ENCODE measurements at places on chromosomes 2 and 18.

DNA sequence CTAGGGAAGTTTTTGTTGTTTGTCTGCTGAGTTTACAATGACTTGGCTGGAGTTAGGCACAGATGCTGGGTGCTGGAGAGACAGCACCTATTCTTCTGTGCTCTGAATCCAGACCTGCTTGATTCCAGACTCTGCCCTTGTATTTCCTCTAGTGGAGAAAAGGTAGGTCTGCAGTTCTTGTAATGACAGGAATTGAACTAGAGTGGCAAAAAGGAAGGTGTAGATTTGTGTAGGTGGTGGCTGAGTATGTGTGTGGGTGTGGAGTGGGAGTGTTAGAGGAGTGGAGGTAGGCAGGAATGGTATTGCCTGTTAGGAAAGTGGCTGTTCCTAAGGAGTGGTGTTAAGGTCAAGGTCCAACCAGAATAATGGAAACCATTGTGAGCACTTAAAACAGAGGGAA, 71.9 kb upstream of the LYPD6 start:
- DNase-seq, result no peak

GRCh38 chr2:20168727-20169696, 55.9 kb downstream of the SDC1 start:
- DNase-seq, result no peak

- peak; percentile 4 for DNase-seq
These were observed 69.3 kb downstream of the MARCO start for GRCh38 chr2:119011162-119011909.

DNA sequence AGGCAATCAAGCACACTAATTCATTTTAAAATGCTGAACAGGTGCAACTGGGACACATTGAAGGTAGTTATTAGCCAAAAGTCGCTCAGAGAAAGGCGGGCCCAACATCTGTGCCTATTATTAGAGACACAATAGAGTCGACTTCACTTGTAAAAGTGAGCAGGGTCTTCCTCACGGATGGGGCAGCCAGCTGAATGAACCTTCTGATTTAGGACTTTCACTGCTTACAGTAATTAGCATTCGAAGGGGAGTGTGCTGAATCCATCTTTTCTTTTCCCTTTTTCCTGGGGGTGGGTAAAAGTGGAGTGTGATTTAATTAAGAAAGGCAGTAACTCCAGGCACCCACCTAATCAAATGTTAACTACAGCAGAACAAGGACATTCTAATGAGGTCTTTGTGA, 677.7 kb downstream of the DCDC2C start:
- DNase-seq, result no peak

DNA sequence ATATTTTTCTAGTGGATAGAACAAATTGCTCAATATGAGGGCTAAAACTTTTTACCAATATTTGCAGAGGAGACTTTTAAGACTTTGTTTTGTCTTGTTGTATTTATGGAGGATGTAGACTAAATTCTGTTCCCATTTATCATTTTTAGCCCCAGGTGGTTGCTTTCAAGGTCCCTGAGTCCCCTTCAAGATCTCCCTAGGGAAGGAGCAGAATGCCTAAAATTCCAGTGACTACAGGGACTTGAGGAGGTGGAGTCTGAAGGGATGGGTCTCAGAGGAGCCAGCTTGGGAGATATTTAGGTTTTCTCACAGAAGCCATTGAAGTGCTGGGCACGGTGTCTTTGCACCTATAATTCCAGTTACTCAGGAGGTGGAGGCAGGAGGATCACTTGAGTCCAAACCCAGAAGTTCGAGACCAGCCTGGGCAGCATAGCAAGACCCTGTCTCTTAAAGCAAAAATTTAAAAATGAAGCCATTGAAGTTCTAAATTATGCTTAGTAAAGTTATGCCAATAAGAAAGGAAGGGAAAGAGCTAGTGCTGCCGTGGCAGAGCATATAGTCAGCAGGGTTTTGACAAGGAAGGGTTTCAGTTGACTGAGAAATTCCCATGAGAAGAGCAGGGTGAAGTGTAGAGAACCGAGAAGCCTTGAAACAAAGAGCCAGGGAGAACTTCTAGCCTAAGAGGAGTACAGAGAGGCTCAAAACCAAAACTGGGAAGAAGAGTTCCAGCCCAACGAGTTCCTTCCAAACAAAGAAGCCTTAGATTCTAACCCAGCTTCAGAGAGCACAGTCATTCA, 43.4 kb downstream of the COMMD1 start:
- no peak for DNase-seq

GRCh38 chr18:78579449-78579848, 400.2 kb upstream of the SALL3 start:
- DNase-seq, result no peak

DNA sequence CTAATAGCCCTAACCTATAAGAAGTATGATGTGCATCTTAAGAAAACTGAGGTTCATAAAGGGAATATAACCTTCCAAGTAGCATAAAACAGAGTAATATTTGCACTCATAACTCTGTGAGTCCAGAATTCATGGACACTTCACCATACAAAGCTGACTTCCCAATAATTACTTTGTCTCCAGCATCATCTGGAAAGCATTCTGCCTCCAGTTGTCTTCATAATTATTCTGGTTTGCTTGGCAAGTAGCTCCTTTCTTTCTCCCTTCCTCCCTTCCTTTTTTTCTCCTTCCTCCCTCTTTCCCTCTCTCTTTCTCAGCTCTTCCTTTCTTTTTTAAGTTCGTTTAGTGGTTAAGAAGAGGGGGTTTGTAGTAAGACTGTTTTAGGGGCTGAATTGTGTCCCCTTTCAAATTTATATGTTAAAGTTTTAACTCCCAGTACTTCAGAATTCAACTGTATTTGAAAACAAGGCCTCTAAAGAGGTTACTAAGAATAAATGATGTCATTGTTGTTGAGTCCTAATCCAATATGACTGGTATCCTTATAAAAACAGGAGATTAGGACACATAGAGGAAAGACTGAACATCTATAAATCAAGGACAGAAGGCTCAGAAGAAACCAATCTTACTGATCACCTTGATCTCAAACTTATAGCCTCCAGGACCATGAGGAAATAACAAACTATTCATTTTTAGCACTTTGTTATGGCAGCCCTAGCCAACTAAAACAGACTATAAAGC, 28.9 kb downstream of the TFPI start:
- DNase-seq, result no peak

DNA sequence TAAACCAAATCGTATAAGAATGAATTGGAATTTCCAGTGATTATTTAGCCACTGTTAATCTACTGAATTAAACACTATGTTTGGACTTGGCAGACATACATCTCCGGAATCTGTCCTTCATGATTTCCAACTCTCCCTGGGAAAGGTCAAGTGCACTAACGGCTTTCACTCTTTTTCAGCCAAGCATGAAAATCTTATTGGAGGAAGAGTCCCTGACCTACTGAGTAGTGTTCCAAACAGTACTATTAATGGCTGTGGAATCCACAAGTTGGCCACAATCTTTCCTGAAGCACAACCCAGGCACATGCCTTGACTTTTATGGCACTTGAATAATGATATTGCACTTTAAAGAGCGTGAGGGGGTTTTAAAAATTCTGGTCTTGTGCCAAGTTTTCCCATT, 318.9 kb upstream of the RND3 start:
- DNase-seq, result no peak
